T-helper 2 cell treated with Interferon-gamma antibody and Interleukin-4, amounts not matched to agents 5 μg/mL and 100 μg/mL, for 36 hours (primary cell): ENCODE measurements at places on chromosomes 7 and 10.
A peak's percentile ranks its signal among the peaks of the same experiment; 100 is the strongest.

- no peaks in the 10 kb centered on the region for H3K36me3 ChIP-seq
- peaks cover 31% of the 10 kb centered on the region for H3K4me1 ChIP-seq
- H3K27me3 ChIP-seq, result peaks cover 16% of the 10 kb centered on the region
- no peak overlapping the region for H3K27ac ChIP-seq
- H3K4me3 ChIP-seq, result peak overlapping the region; percentile 17
Measured at GRCh38 chr10:30398788-30399187, 35.2 kb upstream of the MAP3K8 start.

- H3K36me3 ChIP-seq, result no peaks in the 10 kb centered on the region
- no peak overlapping the region for H3K4me3 ChIP-seq
- H3K27me3 ChIP-seq, result no peaks in the 10 kb centered on the region
- no peak overlapping the region for H3K27ac ChIP-seq
- H3K4me1 ChIP-seq, result no peaks in the 10 kb centered on the region
- no peak for DNase-seq
Measured at GRCh38 chr10:42883993-42884983, 101.7 kb downstream of the BMS1 start.

GRCh38 chr10:23294638-23295247 is 49.9 kb downstream of the C10orf67 start:
- peaks cover 14% of the 10 kb centered on the region for H3K27me3 ChIP-seq
- no peaks in the 10 kb centered on the region for H3K4me1 ChIP-seq
- H3K27ac ChIP-seq, result no peak overlapping the region
- no peaks in the 10 kb centered on the region for H3K36me3 ChIP-seq
- H3K4me3 ChIP-seq, result no peak overlapping the region

GRCh38 chr7:613442-614140 is 93.9 kb upstream of the PDGFA start:
- no peak for DNase-seq
- H3K4me3 ChIP-seq, result peak overlapping the region; percentile 3
- peaks cover 19% of the 10 kb centered on the region for H3K36me3 ChIP-seq
- no peak overlapping the region for H3K27ac ChIP-seq
- peaks cover 38% of the 10 kb centered on the region for H3K4me1 ChIP-seq

- no peaks in the 10 kb centered on the region for H3K4me1 ChIP-seq
- no peak overlapping the region for H3K4me3 ChIP-seq
- H3K27ac ChIP-seq, result no peak overlapping the region
- no peaks in the 10 kb centered on the region for H3K36me3 ChIP-seq
- H3K27me3 ChIP-seq, result no peaks in the 10 kb centered on the region
Measured at GRCh38 chr7:46468753-46469356, 547.8 kb upstream of the IGFBP3 start.

DNA sequence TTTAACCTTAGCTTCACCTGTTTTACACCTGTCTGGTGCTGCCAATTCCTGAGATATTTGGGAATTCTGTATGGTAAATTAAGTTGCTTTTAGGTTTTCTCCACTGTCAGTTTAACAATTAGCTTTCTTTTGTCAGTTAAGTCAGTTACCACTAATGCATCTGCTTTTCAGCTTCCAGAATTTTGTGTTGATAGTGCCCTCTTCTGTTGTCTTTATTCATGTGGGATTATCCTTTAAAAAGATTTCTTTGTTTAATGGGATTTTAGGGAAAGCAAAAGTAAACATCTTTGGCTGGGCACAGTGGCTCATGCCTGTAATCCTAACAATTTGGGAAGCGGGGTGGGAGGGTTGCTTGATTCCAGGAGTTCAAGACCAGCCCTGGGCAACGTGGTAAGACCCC is 8.1 kb downstream of the TFAM start:
- peaks cover 61% of the 10 kb centered on the region for H3K36me3 ChIP-seq
- H3K4me1 ChIP-seq, result peaks cover 16% of the 10 kb centered on the region
- H3K27ac ChIP-seq, result no peak overlapping the region
- H3K27me3 ChIP-seq, result no peaks in the 10 kb centered on the region

DNA sequence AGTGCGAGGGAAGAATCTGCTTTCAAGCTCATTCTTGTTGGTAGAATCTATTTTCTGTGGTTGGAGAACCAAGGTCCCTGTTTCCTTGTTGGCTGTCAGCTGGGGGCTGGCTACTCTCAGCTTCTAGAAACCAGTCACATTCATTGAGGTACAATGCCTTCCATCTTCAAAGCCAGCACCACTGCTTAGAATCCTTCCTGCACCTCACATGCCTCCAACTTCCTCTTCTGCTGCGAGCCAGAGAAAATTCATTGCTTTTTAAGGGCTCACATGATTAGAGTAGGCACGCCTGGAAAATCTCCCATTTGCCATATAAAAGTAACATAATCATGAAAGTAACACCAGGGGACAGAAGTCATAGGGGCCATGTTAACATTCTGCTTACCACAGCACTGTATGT is 28.7 kb downstream of the TES start:
- DNase-seq, result no peak
- H3K4me1 ChIP-seq, result peaks cover 29% of the 10 kb centered on the region
- H3K4me3 ChIP-seq, result no peak overlapping the region
- no peaks in the 10 kb centered on the region for H3K27me3 ChIP-seq
- peaks cover 49% of the 10 kb centered on the region for H3K36me3 ChIP-seq

GRCh38 chr10:132392184-132392800 is 4.7 kb upstream of the PWWP2B start:
- no peak for DNase-seq
- no peak overlapping the region for H3K4me3 ChIP-seq
- H3K27me3 ChIP-seq, result peaks cover 10% of the 10 kb centered on the region
- H3K4me1 ChIP-seq, result peaks cover 3% of the 10 kb centered on the region
- H3K27ac ChIP-seq, result peak overlapping the region; percentile 58

DNA sequence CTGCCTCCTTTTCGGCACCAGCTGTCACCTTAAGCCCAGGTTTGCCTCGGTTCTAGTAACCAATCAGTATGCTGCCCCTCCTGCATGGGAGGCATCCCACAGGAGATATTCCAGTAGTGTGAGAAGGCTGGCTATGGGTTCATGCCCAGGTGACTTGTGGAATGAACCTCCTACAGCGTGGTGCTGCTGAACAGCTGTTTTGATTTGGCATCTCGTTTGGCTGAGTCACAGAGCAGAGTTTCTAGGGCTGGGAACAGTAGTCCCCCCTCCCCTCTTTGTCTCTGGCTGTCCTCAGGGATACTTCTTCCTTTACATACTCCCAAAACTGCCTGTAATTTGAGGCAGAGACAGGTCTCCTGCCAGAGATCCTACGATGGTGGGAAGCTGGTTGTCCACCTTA is 16.1 kb downstream of the R3HCC1L start:
- H3K4me3 ChIP-seq, result no peak overlapping the region
- H3K27me3 ChIP-seq, result no peaks in the 10 kb centered on the region
- H3K4me1 ChIP-seq, result peaks cover 4% of the 10 kb centered on the region
- peaks cover 61% of the 10 kb centered on the region for H3K36me3 ChIP-seq

- H3K4me3 ChIP-seq, result peak overlapping the region; percentile 98
- peaks cover 77% of the 10 kb centered on the region for H3K36me3 ChIP-seq
- H3K4me1 ChIP-seq, result peaks cover 51% of the 10 kb centered on the region
- DNase-seq, result no peak
- H3K27me3 ChIP-seq, result peaks cover 5% of the 10 kb centered on the region
Measured at GRCh38 chr7:26197153-26198115, 3.1 kb downstream of the HNRNPA2B1 start.

GRCh38 chr7:83486536-83486935 is 162.4 kb downstream of the SEMA3E start:
- H3K27me3 ChIP-seq, result no peaks in the 10 kb centered on the region
- no peaks in the 10 kb centered on the region for H3K36me3 ChIP-seq
- no peak overlapping the region for H3K4me3 ChIP-seq
- no peaks in the 10 kb centered on the region for H3K4me1 ChIP-seq
- no peak overlapping the region for H3K27ac ChIP-seq
- no peak for DNase-seq

GRCh38 chr10:112715581-112715980 is 234.5 kb upstream of the TCF7L2 start:
- no peak overlapping the region for H3K4me3 ChIP-seq
- peaks cover 5% of the 10 kb centered on the region for H3K36me3 ChIP-seq

- DNase-seq, result no peak
- H3K27ac ChIP-seq, result no peak overlapping the region
- H3K4me3 ChIP-seq, result no peak overlapping the region
Measured at GRCh38 chr10:129942391-129942790, 21.7 kb downstream of the EBF3 start.

DNA sequence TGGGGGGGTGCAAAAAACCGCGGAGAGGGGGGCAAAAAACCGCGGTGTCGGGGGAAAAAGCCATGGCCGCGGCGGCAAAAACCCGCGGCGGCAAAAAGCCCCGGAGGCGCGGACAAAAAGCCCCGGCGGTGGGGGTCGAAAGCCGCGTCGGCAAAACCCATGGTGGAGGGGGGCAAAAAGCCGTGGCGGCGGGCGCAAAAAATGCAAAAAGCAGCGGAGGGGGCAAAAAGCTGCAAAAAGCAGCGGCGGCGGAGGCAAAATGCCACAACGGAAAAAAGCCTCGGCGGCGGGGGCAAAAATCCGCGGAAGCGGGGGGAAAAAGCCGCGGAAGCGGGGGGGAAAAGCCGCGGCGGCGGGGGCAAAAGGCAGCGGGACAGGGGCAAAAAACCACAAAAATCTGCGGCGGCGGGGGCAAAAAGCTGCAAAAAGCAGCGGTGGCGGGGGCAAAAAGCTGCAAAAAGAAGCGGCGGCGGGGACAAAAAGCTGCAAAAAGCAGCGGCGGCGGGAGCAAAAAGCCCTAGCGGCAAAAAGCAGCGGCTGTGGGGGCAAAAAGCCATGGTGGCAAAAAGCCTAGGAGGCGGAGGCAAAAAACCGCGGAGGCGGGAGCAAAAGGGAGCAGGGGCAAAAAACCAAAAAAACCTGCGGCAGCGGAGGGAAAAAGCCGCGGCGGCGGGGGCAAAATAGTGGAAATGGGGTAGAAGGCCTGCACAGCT is 418.9 kb downstream of the ZNF716 start:
- H3K27me3 ChIP-seq, result peaks cover 9% of the 10 kb centered on the region
- DNase-seq, result no peak
- no peak overlapping the region for H3K4me3 ChIP-seq
- no peak overlapping the region for H3K27ac ChIP-seq
- H3K36me3 ChIP-seq, result no peaks in the 10 kb centered on the region
- H3K4me1 ChIP-seq, result no peaks in the 10 kb centered on the region

- no peaks in the 10 kb centered on the region for H3K36me3 ChIP-seq
- H3K27ac ChIP-seq, result no peak overlapping the region
- no peak for DNase-seq
- no peaks in the 10 kb centered on the region for H3K4me1 ChIP-seq
- no peak overlapping the region for H3K4me3 ChIP-seq
Measured at GRCh38 chr10:26090762-26091161, 125.8 kb upstream of the GAD2 start.

DNA sequence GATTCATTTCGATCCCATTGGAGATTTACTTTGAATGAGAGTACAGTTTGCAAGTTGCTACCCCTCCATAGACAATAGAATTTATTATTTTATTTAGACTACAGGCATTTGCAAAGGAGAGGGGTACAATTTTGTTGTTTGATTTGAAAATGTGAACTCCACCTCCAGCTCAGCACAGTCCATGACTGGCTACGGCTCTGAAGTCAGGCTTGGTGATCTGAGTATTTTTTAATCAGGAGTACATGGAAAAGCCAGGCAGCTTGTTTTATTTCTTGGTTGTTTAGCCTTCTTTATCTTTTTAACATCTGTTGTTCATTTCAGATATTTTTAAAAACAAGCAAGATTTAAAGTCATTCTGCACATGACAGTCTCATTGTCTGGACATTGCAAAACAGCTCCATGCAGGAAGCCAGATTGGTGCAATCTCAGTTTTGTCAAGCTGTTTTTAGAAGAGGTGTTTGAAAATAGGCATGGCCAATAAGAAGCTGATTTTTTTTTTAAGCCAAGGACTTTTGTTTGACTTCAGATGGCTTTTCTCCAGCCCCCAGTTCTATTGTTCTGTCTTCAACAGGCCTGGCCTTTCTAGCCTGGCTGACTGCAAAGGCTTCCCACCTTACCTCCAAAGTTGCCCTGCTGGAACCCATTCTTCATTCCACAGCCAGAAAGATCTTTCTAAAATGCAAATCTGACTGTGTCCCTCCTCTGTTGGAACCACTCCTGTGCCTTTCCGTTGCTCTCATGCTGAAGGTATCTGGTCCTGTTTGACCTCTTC is 12.2 kb downstream of the PLXDC2 start:
- H3K36me3 ChIP-seq, result no peaks in the 10 kb centered on the region
- no peak overlapping the region for H3K27ac ChIP-seq
- no peaks in the 10 kb centered on the region for H3K4me1 ChIP-seq
- no peak overlapping the region for H3K4me3 ChIP-seq
- no peak for DNase-seq

GRCh38 chr10:87634311-87634710 is 25.4 kb upstream of the PAPSS2 start:
- H3K4me3 ChIP-seq, result no peak overlapping the region
- peaks cover 3% of the 10 kb centered on the region for H3K36me3 ChIP-seq
- H3K27me3 ChIP-seq, result no peaks in the 10 kb centered on the region
- H3K27ac ChIP-seq, result no peak overlapping the region
- DNase-seq, result no peak

GRCh38 chr10:24569828-24570657 is 153.6 kb downstream of the ARHGAP21 start:
- DNase-seq, result no peak
- H3K27me3 ChIP-seq, result peaks cover 5% of the 10 kb centered on the region
- peaks cover 4% of the 10 kb centered on the region for H3K4me1 ChIP-seq
- no peaks in the 10 kb centered on the region for H3K36me3 ChIP-seq
- no peak overlapping the region for H3K27ac ChIP-seq
- no peak overlapping the region for H3K4me3 ChIP-seq

GRCh38 chr10:78004215-78005026 is 24.9 kb downstream of the POLR3A start:
- H3K4me3 ChIP-seq, result no peak overlapping the region
- no peak overlapping the region for H3K27ac ChIP-seq
- peaks cover 61% of the 10 kb centered on the region for H3K36me3 ChIP-seq

DNA sequence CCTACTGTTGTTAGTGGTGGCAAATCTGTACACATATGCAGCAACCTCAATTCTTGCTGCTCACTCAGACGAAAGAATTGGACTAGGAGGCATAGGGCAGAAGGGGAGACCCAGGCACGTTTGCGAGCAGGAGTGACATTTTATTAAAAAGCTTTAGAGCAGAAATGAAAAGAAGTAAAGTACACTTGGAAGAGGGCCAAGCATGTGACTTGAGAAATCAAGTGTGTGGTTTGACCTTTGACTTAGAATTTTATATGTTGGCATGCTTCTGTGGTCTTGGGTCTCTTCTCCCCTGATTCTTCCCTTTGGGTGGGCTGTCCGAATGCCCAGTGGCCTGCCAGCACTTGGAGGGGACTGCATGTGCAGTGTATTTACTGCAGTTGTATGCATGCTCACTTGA is 205.5 kb upstream of the SEMA3D start:
- H3K4me3 ChIP-seq, result no peak overlapping the region
- no peak overlapping the region for H3K27ac ChIP-seq
- H3K36me3 ChIP-seq, result no peaks in the 10 kb centered on the region
- no peaks in the 10 kb centered on the region for H3K27me3 ChIP-seq
- no peak for DNase-seq
